Activated naive CD4-positive, alpha-beta T cell treated with anti-CD3 and anti-CD28 coated beads, Interleukin-2, amount 50 U/mL, for 16 hours (primary cell): ENCODE measurements at places on chromosomes 16 and 17.

GRCh38 chr17:47731396-47731795 is 1.6 kb upstream of the TBX21 start:
- peak; percentile 1 for DNase-seq

DNA sequence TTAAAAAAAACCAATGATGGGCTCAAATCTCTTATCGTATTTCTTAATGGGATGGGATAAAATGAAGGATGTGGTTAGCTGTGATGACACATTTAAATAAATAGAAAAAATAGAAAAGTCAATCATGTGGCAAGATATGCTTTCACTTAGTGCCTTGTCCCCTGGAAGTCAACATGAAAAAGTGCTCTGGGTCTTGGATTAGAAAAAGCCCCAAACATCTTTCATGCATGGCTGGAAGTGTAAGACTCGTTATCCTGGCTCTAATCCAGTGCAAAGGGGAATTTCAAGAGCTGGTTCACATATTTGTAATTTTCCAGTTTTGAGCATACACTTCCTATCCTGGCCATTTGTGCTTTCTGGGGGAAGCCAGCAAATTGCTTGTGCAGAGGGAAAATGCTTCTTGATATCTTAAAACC is 160.9 kb downstream of the MAP2K6 start:
- no peak for DNase-seq

DNA sequence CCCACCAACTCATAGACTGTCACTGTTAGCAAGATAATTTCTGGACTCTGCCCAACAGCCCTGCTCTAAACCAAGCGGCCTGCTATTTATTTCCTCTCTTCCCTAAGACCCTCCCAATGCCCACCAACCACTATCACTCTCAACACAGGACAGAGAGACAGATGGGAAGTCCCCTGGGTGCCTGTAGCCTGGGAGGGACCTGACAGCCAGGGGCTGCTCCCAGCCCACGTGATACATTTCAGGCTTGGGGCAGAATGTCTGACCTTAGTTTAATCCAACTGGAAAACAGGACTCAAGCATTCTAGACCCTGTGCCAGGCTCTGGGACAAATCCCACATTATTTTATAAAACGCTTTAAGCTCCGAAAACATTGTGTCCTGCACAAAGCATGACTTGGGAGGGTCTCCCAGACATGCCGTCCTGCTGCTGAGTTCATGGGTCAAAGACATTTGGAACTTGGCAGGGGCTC is 23.6 kb downstream of the XYLT1 start:
- no peak for DNase-seq

GRCh38 chr17:17567631-17568030 is 23.9 kb downstream of the PEMT start:
- DNase-seq: no peak

- DNase-seq: no peak
Measured at GRCh38 chr17:43352579-43353331, 46.0 kb upstream of the ARL4D start.

GRCh38 chr17:17810895-17811248 is 25.9 kb downstream of the SREBF1 start:
- DNase-seq: no peak

DNA sequence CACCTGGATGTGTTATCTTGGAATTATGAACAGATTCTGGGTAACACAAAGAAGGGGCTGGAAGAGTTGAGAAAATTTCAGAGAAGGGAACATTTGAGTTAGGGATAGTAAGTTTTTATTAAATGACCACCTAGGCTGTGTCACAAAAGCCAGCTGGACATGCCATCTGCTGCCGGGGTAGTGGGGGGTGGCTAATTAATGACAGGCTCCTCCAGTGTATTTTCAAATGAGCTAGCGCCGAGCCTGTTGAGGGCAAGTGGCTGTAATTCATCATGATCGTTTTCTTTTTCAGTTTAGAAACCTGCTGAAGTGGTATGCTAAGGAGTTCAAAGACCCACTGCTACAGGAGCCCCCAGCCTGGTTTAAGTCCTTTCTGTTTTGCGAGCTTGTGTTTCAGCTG is 6.2 kb downstream of the TMEM97 start:
- no peak for DNase-seq

DNA sequence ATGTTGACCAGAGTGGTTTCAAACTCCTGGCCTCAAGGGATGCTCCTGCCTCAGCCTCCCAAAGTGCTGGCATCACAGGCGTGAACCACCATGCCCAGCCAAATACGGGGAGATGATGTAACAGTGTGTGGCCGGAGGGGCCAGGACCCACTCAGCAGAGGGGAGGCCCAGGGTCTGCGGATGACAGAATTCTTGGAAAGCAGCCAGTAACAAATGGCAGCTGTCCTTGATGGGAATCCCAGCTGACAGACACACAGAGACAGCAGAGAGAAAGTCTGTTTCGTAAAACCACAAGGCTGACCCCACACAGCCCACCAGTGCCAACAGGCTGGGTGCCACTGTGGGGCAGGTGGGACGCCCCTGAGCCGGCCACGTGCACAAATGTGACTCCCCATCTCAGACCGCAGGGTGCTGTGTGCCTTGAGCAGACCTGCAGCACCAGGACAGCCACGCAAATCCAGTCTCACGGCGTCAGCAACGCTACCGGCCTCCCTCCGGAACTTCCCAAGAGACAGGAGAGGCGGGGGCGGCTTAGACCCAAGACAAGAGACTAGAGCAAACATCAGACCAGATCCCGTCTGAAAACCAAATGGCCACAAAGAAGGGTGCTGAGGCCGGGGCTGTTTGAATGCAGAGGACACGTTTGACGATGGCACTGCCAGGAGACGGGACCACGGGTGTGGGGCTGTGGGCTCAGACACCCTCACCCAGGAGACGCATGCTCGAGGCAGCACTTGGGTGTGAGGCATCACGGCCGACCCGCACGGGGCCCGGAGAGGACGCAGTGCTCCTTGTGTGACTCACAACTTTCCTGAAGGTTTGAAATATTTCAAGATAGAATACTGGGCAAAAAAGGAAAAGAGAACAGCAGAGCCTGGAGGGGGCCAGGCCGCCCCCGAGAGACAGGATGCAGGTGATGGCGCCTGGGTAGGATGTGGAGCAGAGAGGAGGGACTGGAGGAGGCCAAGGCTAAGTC is 24.6 kb downstream of the CTU2 start:
- DNase-seq: no peak

DNA sequence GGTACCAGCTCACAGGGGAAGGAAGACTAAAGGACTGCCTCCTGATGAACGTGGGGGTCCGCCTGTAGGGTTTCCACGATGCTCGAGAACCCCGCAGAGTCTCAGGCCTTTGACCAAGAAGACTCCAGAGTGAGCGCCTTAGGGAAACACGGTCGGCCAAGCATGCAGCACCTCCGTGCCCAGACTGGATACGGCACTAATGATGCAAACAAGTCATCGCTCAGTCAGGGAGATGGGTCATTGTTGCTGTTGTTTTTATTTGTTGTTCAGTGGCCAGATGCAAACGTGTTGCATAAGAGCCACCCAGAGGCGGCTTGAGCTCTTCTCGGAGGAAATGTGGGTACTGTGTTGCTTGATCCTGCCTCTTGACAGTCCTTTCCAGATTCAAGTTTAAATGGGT is 19.3 kb upstream of the RBFOX3 start:
- DNase-seq: no peak

DNA sequence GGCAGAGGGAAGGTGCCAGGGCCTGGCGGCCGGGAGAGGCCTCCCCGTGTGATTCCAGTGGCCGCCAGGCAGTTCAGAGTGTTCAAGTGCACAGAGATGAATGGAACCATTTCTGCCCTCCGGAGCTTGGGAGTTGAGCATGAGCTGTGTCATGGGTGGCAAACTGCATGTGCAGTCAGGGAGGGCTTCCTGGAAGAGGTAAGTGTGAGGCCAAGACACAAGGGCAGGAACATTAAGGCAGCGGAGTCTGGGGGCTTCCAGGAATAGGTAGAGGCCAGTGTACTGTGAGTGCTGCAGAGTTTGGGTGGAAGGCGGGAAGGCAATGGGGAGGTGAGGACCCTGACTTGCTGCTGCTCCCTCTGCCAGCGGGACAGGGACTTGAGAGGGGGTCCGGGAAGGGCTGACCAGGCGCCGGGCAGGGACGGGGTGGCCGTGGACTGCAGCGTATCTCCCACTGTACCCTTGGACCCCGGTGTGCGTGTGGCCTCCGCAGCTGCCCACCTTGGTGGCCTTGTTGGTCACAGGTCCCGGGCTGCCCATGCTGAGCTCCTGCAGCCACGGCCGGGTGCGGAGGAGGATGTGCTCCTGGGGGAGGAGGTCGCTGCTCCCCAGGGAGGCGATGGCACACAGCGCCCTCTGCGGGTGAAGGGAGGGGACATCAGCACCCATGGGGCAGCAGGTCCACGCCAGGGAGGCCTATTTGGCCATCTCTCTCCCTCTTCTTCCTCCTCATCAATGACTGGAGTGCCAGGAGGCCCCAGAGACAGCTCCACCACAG is 7.5 kb upstream of the CEP131 start:
- no peak for DNase-seq

- no peak for DNase-seq
Measured at GRCh38 chr16:31697744-31698125, 170.0 kb downstream of the AHSP start.

DNA sequence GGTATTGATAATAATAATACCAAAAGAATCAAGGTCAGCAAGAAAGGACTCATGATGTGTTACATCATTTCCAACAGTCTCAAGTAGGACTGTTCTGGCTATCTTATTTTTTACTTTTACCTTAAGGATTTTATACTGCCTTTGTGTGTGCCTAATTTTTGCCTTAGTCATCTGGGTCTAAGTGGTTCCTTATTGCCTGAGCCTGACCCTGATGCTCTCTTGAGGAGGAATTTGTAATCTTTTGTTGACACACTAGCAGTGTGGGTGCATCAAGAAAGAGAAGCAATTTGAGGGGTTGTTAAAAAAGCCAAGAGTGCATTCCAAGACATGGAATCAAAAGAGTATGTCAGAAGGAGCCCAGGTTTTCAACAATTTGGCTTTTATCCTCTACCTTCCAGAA is 59.3 kb downstream of the TMEM100 start:
- no peak for DNase-seq

- peak; percentile 65 for DNase-seq
Measured at GRCh38 chr16:85253084-85253941, 141.0 kb upstream of the CIBAR2 start.

DNA sequence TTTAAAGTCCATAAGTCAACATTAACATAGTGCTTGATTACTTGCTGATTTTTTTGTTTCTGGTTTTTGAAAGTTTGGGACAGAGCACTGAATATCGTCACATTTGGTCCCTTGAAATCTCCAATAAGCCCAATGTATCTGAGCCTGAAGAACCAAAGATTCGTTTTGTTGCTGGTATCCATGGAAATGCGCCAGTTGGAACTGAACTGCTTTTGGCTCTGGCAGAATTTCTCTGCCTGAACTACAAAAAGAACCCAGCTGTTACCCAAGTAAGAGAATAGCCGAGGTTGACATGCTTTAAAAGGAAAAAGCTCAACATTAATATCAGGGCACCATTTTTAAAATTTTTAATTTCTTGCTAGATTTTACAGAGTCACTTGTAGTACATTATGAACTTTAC is 27.7 kb upstream of the GOSR1 start:
- DNase-seq: no peak

GRCh38 chr17:72515291-72516065 is 394.7 kb downstream of the SOX9 start:
- no peak for DNase-seq

- no peak for DNase-seq
Measured at GRCh38 chr16:22356930-22357634, 17.3 kb downstream of the CDR2 start.

GRCh38 chr17:78127888-78128550 is 536 bp downstream of the TMC6 start:
- no peak for DNase-seq

DNA sequence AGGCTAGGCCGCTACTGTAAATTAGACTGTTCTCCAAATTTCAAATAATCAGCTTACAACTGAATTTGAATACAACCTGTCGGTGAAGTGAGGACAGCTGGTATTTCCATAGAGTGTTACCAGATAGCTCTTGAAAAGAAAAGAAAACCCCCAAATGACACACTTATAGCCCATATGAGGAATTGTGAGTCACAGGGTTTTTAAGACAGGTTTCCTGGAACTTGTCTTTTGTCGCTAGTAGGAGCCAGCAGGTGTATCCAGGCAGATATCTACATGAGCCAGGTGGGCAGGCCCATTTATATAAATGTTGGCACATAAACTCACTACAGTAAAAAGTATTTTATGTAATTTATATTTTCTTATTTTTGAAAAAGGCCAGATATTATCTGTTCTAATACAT is 24.0 kb downstream of the TNRC6A start:
- DNase-seq: peak; percentile 18

- no peak for DNase-seq
Measured at GRCh38 chr17:68391561-68392268, 65.6 kb downstream of the WIPI1 start.

DNA sequence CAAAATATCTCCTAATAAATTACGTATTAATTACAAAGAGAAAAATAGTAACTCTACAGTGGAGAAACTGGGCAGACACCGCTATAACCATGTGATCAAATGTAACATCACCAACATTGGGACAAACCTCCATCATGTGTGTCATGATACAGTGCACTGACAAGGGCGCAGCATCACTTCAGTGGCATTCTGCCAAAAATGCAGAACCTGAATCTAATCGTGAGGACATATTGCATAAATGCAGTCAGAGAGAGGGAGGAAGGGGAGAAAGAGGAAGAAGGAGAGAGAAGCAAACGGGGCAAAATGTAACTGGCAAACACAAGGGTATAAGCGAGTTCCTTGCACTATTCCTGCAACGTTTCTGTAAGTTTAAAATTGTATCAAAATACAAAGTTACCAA is 74.2 kb upstream of the MARCHF10 start:
- no peak for DNase-seq

GRCh38 chr17:58396173-58396572 is 21.2 kb downstream of the RNF43 start:
- DNase-seq: no peak

- no peak for DNase-seq
Measured at GRCh38 chr17:72191921-72192799, 71.3 kb downstream of the SOX9 start.

- no peak for DNase-seq
Measured at GRCh38 chr16:10178080-10178479, 4.1 kb downstream of the GRIN2A start.

DNA sequence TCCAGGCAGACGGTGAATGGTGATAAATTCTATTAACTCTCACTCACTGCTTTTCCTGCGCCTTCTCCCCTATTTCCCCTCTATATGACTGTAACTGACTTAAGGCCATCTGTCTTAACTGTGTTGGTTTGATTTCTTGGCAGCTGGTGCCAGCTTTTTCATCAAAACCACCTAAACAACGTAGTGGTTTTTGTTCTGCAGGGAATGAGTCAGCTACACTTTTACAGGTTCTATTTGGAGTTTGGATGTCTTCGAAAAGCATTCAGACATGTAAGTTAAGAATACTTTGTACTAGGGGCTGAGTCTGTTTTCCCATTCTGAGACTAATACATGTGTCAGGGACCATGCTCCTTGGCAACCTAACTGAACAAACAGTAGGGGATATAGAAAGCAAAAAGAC is 8.5 kb downstream of the REXO5 start:
- no peak for DNase-seq

GRCh38 chr16:87851601-87852000 is 17.7 kb downstream of the SLC7A5 start:
- no peak for DNase-seq
